Activated gamma-delta T cell treated with Interleukin-2 at 50 U/mL for 16 hours (primary cell): ENCODE measurements at places on chromosomes 12 and 14.

DNA sequence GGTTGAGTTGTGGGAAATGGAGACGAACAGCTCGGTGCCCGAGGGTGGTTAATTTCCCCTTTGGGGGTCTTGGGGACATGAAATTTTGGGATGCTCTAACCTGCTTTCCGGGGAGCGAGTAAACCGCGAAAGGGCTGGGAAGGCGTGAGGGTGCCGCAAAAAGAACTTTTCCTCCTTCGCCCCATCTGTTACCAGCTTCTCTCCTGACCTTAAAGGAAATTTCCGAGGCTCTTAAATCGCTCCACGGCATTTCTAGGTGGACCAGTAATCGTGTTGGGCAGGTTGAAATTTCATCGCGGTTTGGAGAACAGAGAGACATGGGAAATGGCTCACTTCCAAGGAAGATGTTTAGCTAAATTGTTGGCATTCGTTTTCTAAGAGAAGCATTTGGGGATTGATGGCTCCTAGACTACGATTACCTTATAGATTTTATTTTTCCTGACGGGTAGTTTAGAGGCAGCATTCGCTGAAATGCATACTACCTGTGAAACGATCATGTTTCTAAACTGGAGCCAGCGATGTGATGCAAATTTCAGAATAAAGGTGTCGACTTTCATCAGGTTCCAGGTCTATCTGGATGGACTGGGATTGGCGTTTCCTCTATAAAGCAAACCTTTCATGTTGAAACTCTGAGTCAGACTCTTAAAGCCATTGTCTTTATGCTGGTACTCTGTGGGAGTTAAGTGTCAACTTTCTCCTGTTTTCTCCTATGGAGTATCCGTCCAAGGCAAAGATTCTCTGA, 414.5 kb downstream of the PCNX1 start:
- DNase-seq: no peak

DNA sequence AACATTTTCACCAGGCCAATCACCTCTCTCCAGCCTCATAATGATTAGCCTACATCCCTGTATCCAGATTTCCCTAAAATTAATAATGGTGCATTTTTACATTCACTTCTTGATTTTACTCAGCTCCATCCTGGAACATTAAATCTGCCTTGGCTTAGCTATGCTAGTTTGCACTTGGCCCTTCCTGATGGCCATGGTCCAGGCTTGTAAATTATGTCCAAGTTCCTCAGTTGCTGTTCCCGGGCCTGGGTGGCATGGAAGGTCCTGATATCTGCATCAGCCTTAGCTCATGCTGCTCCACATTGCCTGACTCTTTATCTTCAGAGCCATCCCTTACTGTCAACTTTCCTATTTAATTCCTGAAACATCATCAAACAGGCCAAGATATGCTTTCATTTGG, 11.1 kb upstream of the METTL17 start:
- DNase-seq: no peak

DNA sequence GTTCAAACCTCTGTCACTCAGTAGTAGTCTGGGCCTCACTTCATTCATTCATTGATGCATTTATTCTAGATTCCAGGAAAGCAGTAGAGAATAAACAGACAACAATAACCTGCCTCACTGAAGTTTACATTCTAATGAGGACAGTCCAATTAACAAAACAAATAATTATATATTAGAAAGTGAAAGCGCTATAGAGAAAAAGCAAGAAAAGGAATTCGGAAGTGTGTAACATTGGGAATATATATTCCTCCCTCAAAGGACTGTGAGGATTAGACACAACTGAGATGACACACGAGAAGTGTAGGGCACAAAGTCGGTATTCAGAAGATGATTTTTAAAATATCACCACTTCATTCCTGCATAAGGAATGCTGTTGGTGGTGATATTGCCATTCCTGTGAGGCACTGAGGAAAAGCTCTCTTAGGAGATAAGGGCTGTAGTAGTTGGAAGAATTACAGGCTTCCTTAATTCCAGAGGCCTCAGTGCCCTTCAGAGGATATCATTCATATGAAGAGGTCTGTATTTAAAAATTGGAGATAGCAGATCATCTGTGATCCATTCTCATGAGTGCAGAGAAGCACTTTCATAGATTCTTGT, 3.9 kb upstream of the DUSP6 start:
- DNase-seq: no peak

- no peak for DNase-seq
Measured at GRCh38 chr14:57212919-57213318, 55.8 kb downstream of the EXOC5 start.

- no peak for DNase-seq
Measured at GRCh38 chr12:47835831-47836155, 16.1 kb upstream of the HDAC7 start.

GRCh38 chr14:85987292-85987691, 457.3 kb downstream of the FLRT2 start:
- DNase-seq: no peak

- DNase-seq: no peak
Measured at GRCh38 chr14:20468764-20469241, 403 bp upstream of the PNP start.

DNA sequence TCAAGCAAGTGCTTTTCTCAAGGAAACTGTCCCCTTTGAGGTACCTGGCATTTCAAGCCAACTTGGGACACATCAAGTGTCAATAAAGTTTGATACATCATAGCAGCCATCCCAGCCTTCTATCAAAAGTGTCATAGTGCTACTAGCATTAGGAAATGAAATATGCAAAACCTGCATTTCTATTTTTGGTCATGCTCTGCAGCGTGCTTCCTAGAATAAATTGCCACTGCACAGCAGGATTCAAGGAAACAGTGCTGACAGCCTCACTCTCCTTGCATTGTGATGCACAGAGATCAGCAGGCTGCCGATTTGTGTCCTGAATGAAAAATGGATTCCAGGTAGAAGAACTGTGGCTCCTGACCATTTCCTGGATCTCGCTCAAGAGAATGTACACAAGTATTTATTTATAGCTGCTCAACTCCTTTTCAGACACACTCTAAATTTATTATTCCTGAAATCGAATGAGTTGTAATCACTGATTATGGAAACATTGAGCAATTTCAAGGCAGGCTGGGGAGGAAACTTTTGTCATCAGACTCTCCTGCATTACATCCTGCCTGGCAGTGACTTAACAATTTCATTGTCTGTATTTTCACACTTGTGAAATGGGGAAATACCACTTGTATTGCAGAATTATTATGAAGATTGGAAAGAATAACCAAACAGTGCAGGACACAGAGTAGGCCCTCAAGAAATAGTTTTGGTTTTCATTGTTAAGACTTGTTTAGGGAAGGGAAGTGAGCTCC, 120.9 kb downstream of the SLC38A6 start:
- no peak for DNase-seq

GRCh38 chr14:103820908-103821307, 26.5 kb downstream of the PPP1R13B start:
- DNase-seq: no peak

- no peak for DNase-seq
Measured at GRCh38 chr12:81077686-81078441, at the start of gene ACSS3. TSS of gene ACSS3 (plus strand) at chr12:81078079. CDS start at chr12:81078121, 42 bp downstream.

GRCh38 chr12:79843978-79844377, 90.9 kb downstream of the PPP1R12A start:
- no peak for DNase-seq

DNA sequence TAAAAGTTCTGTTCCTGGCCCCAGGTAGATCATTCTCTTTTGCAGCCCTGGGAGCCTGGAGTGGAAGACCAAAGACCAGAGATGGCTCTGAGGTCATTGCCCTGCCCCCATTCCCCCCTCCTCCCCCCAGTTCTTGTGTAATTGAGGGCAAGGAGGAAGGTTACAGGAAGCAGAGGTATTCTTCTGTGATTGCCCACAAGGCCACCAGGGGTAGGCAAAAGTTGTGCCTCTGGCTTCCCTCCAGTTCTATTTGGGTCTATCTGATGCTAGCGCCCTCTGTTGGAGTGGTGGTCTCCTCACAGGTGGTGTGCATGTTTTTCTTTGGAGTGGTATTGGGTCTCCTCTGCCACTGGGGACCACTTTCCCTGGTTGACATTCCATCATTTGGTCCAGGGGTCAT, 41.2 kb upstream of the CRY1 start:
- peak; percentile 5 for DNase-seq

GRCh38 chr12:83656004-83656403, 969.3 kb downstream of the TMTC2 start:
- no peak for DNase-seq

DNA sequence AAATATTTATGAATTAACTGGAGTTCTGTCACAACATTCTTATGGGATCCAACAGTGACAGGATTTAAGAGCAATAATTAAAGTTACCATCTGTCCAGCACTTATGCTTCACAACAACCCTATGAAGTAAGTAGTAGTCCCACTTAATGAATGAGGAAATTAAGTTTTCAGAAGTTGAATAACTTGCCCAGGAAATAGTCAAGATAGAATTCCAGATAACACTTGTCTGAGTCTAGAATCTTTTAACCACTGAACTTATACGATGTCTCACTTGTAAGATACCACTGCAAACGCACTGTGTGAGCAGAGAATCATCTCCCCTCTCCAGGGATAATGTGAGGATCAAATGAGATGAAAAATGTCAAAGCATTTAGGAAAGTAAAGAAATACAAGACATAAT, 3.3 kb upstream of the TTC9 start:
- no peak for DNase-seq

- no peak for DNase-seq
Measured at GRCh38 chr14:100910888-100911664, 7.6 kb upstream of the RTL1 start.

DNA sequence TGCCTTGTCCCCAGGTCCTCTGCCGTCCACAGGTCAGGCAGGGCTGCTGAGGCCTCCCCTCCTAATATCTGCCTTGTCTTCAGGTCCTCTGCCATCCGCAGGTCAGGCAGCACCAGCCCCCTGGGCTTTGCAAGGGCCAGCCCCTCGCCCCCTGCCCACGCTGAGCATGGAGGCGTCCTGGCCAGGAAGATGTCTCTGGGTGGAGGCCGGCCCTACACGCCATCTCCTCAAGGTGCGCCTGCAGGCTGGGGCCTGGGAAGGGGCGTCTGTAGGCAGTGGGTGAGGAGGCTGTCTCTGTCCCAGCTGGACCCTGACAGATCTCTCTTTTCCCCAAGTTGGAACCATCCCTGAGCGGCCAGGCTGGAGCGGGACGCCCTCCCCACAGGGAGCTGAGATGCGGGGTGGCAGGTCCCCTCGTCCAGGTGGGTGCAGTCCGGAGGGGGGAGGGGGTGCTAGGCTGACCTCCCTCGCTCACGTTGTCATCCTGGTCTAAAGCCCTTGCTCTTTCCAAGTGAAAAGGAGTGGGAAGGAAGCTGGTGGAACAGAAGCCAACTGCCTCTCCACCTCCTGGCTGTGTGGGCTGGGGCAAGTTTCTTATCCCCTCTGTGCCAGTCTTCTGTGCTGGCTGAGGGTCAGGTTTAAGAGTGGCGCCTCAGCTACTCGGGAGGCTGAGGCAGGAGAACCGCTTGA, 13.9 kb upstream of the PUS1 start:
- DNase-seq: no peak

GRCh38 chr14:86665975-86666374, 1136.0 kb downstream of the FLRT2 start:
- no peak for DNase-seq
